HCEC 1CT (cell line): ENCODE measurements at places on chromosomes 6 and 20.

DNA sequence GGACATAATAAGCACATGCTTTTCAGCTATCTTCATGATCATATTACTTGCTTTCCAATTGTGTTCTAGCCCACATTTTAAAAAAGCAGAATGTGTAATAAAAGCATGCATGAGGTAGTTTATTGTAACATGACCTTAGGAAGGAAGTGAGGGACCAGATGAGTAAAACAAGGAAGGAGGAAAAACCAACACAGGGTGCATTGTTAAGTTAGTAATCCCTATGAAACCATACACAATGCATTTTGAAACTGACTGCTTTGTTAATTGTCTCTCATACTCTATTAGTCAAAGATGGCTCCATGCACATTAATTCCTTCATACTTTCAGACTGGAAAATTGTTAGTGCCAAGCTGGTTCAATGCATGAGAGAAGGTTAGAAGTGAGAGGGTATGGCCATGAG lies 37.7 kb upstream of the CENPW start:
- no peak for DNase-seq

DNA sequence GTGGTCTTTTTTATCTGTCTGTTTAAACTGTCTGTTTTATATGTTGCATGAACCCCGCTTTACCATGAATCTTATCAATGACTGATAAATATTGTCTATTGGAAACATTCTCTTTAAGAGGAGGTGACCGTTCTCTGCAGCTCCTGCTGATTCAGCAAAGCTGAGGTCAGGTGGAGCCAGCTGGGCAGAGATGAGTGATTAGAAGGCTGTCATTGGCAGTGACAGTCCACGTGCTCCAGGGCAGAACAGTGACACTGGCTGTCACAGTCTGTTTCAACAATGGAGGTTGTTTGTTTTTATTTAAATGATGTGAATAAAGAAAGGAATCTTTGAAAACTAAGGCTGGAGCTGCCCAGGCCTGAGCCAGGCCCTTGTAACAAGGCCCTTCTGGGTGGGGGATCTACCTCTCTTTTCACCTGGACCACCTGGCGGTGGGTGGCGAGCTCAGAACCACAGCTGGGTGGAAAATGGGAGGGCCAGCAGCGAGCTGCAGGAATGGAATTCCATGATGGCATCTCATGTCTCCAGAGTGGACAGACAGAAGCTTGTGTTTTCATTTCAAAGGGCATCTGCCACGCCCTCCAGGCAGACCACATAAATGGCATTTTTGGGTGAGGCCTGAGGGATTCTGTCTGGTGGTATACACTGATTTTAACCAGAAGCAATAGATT lies 12.6 kb downstream of the SYNJ2 start:
- no peak for DNase-seq

DNA sequence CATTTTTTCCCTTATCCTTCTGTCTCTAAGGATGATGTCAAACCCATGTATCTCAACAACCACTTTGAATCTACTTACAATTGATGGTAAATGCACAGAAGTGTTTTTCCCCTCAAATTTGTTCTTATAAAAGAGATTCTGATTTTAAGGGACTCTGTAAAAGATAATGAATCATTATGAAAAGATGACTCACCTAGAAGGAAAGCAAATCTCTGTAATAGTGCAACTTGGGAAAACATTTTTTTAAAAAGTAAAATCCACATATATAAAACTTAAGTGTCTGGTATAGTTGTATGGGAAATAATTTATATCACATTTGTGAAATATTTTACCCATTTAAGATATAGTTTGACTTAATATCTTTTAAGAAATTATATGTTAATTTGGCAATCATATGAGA lies 137.0 kb downstream of the TINAG start:
- DNase-seq: no peak

DNA sequence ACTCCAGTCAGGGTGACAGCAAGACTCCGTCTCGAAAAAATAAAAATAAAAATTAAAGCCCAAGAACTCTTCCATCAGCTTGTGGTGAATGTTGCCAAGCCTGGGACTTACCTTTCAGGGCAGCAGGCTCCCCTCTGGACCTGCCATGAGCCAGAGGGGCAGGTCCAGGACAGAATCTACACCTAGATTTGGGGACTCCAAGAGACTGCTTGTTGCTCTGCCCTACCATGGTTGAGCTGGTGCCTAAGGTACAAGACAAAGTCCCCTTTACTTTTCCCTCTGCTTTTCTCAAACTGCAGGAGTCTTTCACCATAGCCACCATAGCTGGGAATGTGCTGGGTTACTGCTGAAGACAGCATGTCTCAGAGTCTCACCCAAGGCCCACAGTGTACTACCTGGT lies 9.2 kb downstream of the C6orf15 start:
- no peak for DNase-seq

GRCh38 chr6:28137505-28137981 lies 4.1 kb upstream of the ZKSCAN8 start:
- no peak for DNase-seq
